SIG-M5 (cell line): ENCODE measurements at places on chromosomes 16 and 17.

GRCh38 chr16:80519189-80519588 is 21.6 kb upstream of the DYNLRB2 start:
- DNase-seq = no peak

DNA sequence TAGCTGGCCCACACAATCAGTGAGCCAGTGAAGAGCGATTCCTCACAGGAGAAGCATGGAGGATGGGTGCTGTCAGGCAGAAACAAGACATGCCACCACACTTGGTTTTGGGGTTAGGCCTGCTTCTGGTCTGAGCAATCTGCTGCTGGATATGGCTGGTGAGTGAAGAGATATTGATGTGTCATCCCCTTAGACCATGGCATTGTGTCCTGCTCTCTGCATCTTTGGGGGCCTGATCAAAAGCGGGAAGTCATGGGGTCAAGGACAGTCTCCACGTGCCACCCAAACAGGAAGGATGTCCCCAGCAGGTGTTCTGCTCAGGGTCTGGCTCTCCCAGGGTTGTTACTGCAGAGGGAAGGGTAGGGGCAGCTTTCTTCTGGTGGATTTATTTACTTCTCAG is 140.7 kb downstream of the PRKCB start:
- no peak for DNase-seq

DNA sequence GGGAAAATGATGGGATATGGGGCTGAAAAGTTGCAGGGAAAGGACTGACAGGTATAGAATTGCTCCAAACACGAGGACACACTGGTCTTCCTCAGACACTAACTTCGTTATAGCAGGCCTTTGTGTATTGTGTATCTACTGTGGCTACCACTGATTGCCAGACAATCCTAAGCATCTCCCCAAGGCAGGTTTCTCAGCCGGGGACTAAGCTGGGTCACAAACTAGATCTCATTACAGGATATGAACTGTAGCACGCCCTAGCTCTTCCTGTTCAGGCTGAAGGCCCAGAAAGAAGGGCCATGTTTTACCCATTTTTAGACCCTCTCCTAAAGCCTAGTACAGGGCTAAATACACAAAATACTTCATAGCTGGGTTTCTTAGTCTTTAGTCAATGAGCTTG is 5.1 kb upstream of the RANGRF start:
- DNase-seq = no peak

- DNase-seq = no peak
These were observed 2.8 kb upstream of the NAGPA start for GRCh38 chr16:5036228-5037156.

GRCh38 chr16:9965079-9965478 is 217.1 kb downstream of the GRIN2A start:
- no peak for DNase-seq
